Hematopoietic multipotent progenitor cell (in vitro differentiated cells): ENCODE measurements at places on chromosomes 7 and 10. TPM values are rescaled to one million over a fixed set of nuclear protein-coding genes. Genes with fewer than 3 reads are reported as not detected.

DNA sequence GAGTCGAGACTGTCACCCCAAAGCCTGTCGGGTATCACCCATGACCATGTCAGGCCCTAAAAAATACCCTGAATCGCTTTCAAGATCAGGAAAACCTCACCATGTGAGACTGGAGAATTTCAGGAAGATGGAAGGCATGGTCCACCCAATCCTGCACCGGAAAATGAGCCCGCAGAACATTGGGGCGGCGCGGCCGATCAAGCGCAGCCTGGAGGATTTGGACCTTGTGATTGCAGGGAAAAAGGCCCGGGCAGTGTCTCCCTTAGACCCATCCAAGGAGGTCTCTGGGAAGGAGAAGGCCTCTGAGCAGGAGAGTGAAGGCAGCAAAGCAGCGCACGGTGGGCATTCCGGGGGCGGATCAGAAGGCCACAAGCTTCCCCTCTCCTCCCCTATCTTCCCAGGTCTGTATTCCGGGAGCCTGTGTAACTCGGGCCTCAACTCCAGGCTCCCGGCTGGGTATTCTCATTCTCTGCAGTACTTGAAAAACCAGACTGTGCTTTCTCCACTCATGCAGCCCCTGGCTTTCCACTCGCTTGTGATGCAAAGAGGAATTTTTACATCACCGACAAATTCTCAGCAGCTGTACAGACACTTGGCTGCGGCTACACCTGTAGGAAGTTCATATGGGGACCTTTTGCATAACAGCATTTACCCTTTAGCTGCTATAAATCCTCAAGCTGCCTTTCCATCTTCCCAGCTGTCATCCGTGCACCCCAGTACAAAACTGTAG, 176.2 kb downstream of the RTKN2 start:
- no peak for DNase-seq

DNA sequence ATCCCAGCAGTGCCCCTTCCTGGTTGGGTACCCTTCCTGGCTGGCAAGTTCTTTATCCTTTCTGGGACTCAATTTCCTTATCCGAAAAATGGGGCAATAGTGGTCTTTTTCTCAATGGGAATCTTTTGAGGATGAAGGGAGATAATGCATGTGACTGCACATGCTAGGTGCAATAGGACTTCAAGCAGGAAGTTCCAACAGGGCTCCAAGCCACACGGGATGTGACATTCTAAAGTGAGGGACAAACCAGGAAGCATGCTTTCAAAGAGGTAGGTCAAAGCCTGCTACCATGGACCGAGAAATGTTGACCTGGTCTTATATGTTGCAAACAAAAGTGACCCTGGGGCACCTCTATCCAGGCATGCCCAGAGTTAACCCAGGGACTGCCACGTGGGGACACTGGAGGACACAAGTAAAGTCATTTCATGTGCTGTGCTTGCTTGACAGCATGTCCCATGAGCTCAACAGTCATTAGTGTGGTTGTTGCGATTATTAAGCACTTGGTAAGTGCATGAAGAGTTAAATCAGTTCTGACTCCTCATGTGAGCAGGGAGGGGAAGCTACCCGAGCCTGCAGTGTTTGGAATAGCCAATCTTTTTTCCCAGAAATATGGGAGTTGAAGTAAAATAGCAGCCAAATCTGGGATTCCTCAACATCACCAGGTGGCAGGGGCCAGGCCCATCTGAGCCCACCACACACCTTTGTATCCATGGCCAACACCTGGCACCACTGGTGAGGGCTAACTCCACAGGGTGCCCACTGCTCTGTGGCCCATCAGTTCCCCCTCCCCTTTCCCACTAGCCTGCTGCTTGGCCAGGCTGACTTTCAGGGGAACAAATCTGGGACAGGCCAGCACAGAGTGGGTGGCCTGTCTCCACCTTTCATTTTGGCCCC, 5.7 kb downstream of the ARHGAP22 start:
- no peak for DNase-seq

DNA sequence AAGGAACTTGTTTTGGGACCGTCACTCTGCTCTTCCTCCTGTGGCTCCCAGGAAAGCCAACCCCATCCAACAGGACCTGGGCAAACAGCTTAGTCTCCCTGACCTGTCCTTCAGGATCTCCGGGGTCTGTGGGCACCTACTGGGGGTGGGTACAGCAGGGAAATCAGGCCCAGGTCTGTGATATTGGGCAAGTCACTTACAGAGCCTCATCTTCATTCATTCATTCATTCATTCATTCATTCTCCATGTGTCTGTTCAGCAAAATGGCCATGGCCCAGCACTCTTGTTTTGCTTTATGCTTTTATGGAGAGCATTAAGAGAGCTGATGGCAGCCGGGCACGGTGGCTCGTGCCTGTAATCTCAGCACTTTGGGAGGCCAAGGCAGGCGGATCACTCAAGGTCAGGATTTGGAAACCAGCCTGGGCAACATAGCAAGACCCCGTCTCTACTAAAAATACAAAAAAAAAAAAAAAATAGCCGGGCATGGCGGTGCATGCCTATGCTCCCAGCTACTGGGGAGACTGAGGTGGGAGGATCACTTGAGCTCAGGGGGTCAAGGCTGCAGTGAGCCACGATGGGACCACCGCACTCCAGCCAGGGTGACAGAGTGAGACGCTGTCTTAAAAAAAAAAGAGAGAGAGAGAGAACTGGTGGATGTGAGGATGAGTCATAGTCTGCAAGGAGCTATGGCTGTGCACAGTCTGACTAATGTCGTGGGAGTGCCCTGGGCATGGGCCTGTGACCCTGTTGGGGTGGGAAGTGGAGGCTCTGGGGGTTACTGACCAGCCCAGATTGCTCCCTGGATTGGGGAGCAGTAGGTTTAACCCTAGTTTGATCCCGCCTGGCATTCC, 54.3 kb downstream of the CLIP2 start:
- no peak for DNase-seq

- DNase-seq, result no peak
These were observed 20.9 kb upstream of the AP5Z1 start for GRCh38 chr7:4754433-4755010.

GBX1 gene
- not detected for total RNA-seq

- no peak for DNase-seq
These were observed 317.3 kb downstream of the PRPF18 start for GRCh38 chr10:13904064-13904463.

GRCh38 chr10:121293110-121293509, 305.1 kb downstream of the FGFR2 start:
- DNase-seq, result no peak

DNA sequence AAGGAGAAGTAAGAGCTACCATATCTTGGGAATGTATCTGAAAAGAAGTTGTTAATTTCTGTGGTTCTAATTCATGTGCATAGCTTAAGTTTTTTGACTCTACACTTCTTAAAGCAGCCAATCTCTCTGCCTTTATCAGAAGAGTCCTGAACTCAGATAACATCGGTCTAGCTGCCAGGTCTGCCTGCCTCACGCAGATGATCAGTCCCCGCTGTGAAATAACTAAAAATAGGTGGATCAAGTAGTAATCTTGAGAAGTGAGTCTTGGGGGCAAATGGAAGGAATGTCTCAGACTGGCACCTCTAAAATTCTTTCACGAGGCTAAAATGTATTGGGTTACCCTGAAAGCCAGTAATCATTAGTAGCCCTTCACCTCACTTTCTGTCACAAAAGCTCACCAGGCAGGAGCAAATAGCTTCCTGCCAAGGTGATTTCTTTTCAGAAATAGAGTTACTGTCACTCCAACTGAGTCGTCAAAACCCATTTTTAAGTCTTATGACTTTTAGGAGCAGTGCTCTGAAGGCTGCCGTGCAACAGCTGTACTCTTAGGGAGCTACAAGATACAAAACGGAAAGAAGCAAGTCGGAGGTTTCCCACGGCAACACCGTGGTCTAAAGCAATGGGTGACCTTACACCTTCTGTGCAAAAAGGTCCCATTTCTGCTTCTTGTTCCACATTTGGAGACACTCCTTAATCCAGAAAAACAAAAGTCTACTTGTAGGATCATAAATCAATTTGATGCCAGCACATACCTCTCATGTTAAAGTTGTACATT, 85.2 kb downstream of the ABCB5 start:
- peak; percentile 2 for DNase-seq

- DNase-seq, result no peak
These were observed 52.1 kb downstream of the TRRAP start for GRCh38 chr7:98930464-98930863.

DNA sequence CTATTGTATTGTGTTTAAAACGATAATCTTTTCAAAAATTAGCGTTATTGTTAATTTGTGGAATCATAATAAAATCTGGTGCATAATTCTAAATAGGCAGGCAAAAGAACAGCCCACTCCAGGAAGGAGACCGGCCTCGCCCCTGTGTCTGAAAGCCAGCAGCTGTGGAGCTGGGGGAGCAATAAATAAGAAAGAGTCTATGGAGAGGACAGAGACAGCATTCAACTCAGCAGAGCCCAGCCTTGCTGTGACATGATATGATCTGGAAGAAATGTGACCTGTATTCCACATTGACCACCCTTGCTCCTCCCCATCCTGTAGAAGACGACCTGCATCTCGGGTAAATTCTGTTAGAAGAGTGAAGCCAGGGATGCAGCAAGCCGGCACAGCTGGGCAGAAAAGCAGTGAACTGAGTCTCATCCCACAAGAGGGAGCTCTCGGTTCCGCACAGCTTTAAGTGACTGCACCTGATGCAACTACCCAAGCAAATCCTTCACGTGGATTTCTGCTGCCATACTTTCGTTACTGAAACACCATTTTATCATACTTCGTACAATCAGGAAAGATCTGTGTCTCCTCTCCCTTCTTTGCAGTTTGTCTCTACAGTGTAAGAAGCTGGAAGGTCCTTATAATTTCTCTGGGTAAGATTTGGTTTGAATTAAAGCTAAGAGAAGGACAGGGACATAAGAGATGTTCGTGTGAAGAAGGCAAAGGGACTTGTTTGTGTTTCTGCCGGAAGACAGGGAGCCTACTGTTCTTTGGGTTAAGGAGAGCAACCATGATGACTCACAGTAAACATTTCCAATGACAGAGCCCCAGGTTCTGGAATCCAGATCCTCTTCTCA, 427.1 kb downstream of the GPAM start:
- DNase-seq, result no peak

WDFY4 gene
- total RNA-seq, result 35.5 TPM

DNA sequence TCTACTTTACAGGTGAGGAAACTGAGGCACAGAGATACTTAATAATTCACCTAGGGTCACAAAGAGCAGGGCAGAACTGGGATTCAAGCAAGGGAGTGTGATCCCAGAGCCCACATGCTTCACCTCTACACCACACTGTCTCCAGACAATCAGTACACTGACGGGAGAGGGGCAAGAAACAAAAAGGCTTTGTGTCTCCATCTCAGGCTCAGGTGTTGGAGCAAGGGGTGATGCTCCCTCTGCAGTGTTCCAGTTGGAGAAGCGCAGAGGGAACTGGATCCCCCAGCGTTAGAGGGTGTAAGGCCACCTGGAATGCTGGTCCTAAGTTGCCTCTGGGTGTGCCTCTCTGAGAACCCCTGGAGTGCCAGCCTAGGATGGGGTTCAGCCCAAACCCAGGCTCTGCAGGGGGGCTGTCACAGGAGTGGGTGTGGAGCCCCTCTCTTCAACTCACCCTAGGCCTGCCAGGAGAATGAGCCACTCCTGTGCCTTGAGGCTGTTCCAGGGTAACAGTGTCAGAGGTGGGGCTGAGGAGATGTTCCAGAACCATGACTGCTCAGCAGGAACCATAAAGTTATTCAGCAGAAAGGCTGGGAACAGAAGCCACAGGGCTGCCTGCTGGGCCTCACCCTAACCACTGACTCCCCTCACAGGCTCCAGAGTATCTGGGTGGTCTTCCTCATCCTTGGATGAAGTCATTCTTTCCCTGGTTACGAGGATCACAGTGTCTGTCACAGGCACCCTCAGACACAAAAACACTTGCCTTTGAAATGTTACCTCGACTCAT, 5.5 kb downstream of the RBP4 start:
- no peak for DNase-seq

- DNase-seq, result no peak
These were observed 152.2 kb downstream of the ARL4A start for GRCh38 chr7:12839508-12840153.

GLI3 gene
- 0.27 TPM for total RNA-seq

ERVW-1 gene
- under 0.01 TPM for total RNA-seq

- DNase-seq, result no peak
These were observed 61.4 kb upstream of the ADRB1 start for GRCh38 chr10:113982296-113982695.

- DNase-seq, result no peak
These were observed 31.8 kb downstream of the AP3M1 start for GRCh38 chr10:74118804-74119203.

GRCh38 chr7:74093671-74094223, 10.1 kb downstream of the LIMK1 start:
- no peak for DNase-seq

SPAM1 gene
- not detected for total RNA-seq

- DNase-seq, result no peak
These were observed 199.2 kb downstream of the IMMP2L start for GRCh38 chr7:111363099-111363498.

DNA sequence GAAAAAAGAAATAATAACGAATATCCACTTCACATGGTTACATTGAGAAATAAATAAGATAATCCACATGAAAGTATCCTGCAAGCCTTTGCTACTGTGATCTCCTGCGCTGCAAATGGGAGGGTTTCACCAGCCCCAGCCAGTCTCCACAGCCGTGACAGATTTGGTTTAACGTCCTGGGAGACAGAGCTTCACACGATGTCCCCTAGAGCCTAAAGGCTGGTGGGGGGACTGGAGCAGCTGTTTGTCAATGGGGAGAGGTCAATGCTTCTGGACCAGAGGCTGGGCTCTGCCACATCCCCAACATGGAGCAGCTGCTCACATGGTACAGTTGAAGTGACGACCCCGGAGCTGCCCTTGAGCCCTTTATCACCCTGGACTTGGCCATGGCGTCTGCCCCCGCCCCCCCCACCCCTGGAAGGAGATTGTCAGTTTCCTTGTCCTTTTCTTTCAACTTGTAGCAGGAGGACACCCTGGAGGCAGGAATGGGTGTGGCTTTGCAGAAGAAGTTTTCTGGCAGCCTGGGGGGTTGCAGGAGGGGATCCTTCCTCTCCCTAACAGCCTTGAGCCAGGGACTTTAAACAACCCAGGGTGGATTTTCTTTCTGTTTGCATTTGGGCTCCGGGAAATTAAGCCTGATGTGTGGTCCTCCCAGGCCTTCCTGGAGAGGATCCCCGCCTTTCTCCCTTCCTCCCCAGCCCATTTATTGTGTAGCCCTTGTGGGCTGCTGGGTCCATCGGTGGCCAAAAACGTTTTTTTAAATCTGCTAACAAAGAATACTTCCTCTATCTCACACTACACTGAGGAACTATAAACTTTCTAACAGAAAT, 37.0 kb upstream of the MXI1 start:
- no peak for DNase-seq

NRCAM gene
- under 0.01 TPM for total RNA-seq

- no peak for DNase-seq
These were observed 180.5 kb downstream of the PFKFB3 start for GRCh38 chr10:6383096-6383812.

PLEKHS1 gene
- not detected for total RNA-seq

- no peak for DNase-seq
These were observed 21.9 kb downstream of the ADCY1 start for GRCh38 chr7:45595809-45596664.

- no peak for DNase-seq
These were observed 807.5 kb upstream of the SORCS1 start for GRCh38 chr10:107971973-107972372.

TCAF1 gene
- 38.2 TPM for total RNA-seq

- no peak for DNase-seq
These were observed 31.2 kb downstream of the P4HA1 start for GRCh38 chr10:73065441-73065840.

CALD1 gene
- total RNA-seq, result under 0.01 TPM
